ENCODE measurements at places on chromosomes 1 and 21.

- no peak for DNase-seq
Measured at GRCh38 chr21:42833439-42833815, 45.9 kb downstream of the WDR4 start.

DNA sequence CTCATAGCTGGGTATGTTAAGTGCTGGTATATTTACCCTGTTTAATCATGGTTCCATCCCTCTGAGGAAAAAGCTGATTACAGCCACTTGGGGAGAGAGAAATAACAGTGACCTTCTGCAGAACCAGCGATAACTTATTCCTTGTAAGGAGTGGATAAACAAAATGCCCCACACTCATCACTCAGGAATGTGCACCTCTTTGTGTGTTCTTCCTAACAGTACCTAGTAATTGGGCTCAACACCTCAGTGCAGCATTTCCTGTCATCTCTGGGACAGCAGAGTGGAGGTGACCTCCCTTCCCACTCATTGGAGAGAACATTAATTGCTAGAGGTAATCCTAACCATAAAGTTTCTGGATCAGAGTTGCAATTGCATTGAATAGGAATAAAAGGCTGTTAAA is 112.5 kb upstream of the F3 start:
- DNase-seq = no peak

- no peak for DNase-seq
Measured at GRCh38 chr21:36747041-36747814, 48.3 kb downstream of the SIM2 start.

- DNase-seq = no peak
Measured at GRCh38 chr1:57576756-57577155, 152.9 kb upstream of the DAB1 start.

- no peak for DNase-seq
Measured at GRCh38 chr1:29172415-29172939, 9.2 kb downstream of the SRSF4 start.

DNA sequence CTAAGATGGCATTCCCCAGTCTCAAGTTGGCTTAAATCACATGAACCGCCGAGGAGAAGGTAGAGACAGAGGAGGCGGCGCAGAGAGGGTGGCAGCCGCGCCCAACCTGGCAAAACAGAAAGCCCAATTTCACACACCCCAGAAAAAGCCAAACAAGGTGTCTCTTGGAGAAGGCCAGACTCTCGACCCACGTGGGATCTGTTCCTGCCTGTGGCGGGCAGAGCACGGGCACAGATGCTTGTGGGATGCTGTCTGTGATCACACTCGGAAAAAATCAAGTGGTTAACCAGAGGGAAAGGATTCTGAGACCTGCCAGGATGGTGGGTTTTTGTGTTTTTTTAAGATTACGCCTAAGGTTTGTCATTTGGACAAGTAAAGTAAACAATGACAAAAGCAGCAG is 80.7 kb downstream of the MRPL37 start:
- no peak for DNase-seq

DNA sequence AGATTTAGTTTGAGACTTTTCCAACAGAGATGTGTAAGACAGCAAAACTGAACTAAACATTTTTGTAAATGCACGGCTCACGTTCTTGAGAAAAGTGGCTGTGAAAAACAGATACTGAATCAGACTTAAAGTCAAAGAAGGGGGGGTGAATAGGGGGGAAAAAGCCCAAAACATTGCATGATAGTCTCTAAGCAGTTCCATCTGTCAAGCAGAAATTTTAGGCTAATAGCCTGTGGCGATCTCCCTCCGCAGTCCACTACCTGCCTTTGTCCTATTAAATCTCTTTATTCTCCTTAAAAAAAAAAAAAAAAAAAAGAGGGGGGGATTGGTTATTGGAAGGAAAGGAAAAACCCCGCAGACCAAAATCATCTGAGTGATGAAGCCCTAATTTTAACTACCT is 217.6 kb upstream of the NFIA start:
- DNase-seq = no peak

GRCh38 chr1:72623299-72623708 is 341.0 kb upstream of the NEGR1 start:
- DNase-seq = no peak

DNA sequence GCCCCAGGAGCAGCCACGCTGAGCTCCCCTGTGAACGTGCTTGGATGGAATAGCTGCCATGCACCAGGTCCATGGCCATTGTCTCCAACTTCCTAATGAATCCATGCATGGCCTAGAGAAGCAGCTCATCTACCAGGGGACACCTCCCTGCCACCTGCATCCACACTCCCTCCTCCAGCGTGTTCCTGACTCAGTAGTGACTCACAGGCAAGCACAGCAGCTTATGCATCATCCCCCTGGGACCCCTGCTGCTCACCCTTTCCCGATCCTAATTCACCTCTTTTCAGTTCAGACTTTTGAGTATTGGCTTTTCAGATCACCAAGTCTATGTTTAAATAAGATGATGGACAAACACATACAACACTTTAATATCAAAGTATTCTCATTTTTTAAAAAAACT is 39.9 kb upstream of the TADA1 start:
- no peak for DNase-seq

DNA sequence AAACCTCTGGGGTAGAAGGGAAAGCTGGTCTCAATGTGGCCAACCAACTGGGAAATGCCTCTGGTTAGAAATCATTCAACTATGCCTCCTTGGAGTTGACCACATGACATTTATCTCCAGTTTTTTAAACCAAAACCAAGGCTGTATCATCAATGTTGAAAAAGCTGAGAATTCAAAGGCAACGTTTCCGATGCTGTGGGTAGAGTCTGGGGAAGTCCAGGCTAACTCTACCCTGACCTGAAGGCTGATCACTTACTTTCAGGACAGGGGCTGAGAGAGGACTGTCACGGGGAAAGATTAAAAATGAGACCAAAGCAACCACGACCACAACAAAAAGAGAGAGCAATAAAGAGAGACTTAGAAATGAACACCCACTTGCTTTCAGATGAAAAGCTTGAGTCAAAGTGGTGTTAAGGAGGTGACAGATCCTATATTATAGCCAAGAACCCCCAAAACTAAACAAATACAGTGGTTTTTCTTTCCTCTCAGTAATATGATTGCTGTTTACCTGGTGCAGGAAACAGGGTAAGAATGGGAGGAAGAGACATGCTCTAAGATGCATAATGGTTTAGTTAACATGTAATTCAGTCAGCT is 90.8 kb upstream of the TNFSF4 start:
- no peak for DNase-seq

DNA sequence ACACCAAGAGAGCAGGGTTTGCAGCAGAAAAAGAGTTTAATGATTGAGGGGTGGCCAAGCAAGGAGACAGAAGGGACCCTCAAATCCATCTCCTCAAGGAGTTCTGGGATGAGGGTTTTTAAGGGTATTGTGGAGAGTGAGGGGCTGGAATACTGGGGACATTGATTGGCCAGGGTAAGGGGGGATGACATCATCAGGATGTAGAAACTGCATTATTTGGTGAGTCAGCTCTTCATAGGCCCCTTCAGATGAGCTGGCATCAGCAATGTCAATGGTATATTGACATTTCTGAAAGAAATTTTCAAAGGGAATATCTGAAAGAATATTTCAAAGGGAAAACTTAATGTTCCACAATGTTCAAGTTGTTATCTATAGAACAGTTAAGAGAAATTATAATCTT is 168.1 kb upstream of the SNX7 start:
- DNase-seq = no peak

GRCh38 chr21:46040707-46041106 is 57.2 kb upstream of the COL6A2 start:
- no peak for DNase-seq

GRCh38 chr1:97348599-97349265 is 572.1 kb downstream of the DPYD start:
- no peak for DNase-seq

DNA sequence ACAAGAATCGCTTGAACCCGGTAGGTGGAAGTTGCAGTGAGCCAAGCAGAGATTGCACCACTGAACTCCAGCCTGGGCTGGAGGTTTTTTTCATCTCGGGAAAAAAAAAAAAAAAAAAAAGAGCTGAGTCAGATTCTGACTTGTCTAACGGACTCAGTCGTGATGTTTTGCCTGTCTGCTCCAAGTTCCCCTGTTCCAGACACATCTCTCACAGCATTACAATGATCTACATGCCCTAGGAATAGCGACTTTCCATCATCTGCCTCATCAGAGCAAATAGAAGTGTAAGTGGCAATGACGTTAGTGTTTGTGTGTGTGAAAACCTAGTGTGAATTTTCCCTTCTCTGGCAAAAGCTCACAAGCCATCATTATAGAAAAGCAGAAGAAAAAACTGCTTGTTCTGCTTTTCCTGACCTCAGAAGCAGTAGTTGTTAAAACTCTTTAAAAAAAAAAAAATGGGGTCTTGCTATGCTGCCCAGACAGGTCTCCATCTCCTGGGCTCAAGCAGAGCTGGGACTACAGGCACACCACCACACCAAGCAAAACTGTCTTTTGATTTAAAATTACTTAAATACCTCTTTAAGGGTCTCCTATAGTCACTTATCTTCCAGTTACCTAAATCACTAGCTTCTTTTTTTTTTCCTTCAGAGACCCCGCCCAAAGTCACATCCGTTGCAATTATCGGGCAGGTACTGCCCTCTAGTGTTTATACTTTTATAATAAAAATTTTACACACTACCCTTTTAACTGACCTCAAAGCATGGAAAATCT is 37.3 kb downstream of the PLEKHO1 start:
- DNase-seq = no peak

- DNase-seq = no peak
Measured at GRCh38 chr1:9594471-9595155, 5.9 kb downstream of the TMEM201 start.

- DNase-seq = no peak
Measured at GRCh38 chr1:155873860-155874259, 14.5 kb downstream of the SYT11 start.

DNA sequence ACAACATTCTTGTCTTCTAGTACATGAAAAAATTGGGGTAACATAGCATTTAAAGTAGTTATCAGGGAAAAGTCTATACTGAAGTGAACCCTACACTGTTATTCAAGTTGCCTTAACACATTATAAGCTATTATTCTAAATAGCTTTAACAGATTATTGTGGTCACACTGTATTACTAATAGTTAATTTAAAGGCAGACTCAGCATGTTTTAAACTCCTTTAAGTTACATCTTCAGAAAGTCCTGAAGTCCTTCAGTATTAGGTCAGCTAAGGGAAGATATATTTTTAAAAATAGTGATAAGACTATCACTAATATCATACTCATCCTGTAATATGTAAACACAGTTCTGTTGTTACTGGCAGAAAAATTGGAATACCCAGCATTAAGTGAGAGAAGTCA is 67.4 kb downstream of the GPR137B start:
- DNase-seq = no peak

- no peak for DNase-seq
Measured at GRCh38 chr1:17970757-17971156, 136.8 kb upstream of the IGSF21 start.

- no peak for DNase-seq
Measured at GRCh38 chr1:56516539-56517252, 62.7 kb downstream of the PLPP3 start.

- no peak for DNase-seq
Measured at GRCh38 chr1:230099465-230099864, 32.4 kb downstream of the GALNT2 start.

- no peak for DNase-seq
Measured at GRCh38 chr1:1302951-1303509, 4.7 kb downstream of the ACAP3 start.

DNA sequence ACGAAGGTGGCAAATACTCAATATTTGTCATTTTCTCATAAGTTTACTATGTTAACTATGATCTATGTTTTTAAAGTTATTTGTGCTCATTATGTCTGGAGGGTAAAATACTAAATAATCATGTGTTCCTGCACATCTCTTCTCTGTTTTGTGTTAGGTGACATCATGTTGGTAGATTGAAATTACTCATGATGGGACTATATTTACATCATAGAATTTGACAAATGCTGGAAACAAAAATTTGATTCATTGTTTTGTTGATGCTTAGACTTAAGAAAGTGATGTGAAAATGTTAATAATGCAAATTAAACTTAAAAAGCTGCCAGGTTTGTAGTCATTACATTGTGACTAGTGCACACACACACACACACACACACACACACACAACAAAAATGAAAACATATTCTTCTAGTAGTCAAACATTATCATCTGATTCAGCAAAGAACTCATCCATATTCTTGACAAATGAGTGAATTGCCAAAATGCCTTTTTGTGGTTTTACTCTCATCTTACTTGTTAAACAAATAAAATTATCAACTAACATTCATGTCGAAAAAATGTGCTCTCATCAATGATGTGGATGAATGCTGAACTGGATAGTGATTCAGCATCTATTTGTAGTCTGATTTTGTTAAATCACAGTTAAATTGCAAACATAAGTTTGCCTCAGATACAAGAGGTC is 870.7 kb downstream of the BRINP3 start:
- DNase-seq = no peak

DNA sequence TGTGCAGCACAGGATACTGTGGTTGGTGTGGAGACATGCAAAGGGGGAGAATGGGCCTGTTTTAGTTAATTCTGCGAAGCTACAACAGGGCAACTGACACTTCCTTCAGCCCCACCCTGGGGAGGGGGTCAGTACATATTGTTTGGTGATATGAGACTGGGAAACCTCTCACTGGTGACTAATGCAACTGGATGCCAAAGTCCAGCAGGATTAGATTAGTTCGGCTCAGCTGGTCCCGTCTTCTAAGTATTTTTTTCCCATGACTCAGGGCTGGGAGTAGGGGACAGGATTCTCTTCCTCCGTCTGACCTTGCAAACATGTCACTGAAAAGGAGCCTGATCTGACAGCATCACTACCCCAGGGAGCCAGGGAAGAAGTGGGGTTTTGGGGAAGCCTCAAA is 43.0 kb downstream of the PLXNA2 start:
- no peak for DNase-seq

GRCh38 chr1:36562181-36562685 is 79.5 kb upstream of the CSF3R start:
- no peak for DNase-seq

DNA sequence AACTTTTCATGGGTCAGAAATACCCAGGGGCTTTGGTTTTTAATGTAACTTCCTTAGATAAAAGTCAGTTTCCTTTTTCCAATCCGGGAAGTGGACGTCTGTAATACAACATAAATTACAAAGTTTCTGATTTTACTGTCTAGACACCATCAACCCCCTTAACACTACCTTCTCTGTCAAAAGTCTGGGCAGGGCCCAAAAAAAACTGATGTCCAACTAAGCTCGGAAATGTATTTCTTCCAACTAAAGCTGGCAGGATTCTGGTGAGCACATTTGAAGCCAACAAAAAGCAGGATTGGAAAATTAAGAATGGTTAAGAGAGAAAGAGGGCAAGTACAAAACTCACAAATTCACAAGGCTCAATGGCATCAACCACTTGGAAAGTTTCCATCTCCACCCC is 24.3 kb downstream of the DDAH1 start:
- no peak for DNase-seq

GRCh38 chr21:34074283-34075090 is 1.1 kb downstream of the MRPS6 start:
- DNase-seq = no peak

- DNase-seq = no peak
Measured at GRCh38 chr21:29152916-29153315, 22.5 kb downstream of the MAP3K7CL start.

GRCh38 chr1:165924117-165924516 is 96.7 kb downstream of the UCK2 start:
- DNase-seq = no peak

GRCh38 chr1:201122321-201122957 is 4.5 kb downstream of the ASCL5 start:
- no peak for DNase-seq

GRCh38 chr1:62487956-62488355 is 51.1 kb downstream of the USP1 start:
- DNase-seq = no peak

GRCh38 chr1:72322910-72323309 is 40.6 kb upstream of the NEGR1 start:
- no peak for DNase-seq
